ENCODE measurements at places on chromosomes 11 and 22. TPM values are rescaled to one million over a fixed set of nuclear protein-coding genes. Genes with fewer than 3 reads are reported as not detected.

DNA sequence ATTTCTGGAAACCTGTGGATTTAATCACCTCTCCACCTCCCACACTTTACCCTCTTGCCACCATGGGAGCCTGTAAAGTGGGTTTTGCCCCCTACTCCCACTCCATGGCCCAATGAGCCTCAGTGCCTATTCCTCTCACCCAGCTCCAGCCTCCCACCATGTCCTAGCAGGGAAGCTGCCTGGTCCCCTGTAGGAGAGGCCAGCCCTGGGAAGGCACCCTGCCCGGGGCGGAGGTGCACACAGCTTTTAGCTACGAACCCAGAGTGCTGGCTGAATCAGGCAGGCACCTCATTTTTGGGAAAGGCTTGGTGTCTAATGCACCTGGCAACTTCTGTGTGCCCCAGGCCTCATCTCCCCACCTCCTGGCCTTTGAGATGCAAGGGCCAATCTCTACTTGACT, 35.8 kb upstream of the ALX4 start:
- no peaks in the 10 kb centered on the region for H3K36me3 ChIP-seq
- no peaks in the 10 kb centered on the region for H3K4me1 ChIP-seq
- DNase-seq, result no peak
- no peak overlapping the region for H3K27ac ChIP-seq
- no peak overlapping the region for H3K4me3 ChIP-seq

BTG4 gene
- not detected for total RNA-seq

GRCh38 chr11:122665861-122666260, 10.3 kb downstream of the UBASH3B start:
- H3K4me3 ChIP-seq, result no peak overlapping the region
- H3K27me3 ChIP-seq, result no peaks in the 10 kb centered on the region
- DNase-seq, result no peak
- H3K36me3 ChIP-seq, result peaks cover 32% of the 10 kb centered on the region

SLC22A9 gene
- not detected for total RNA-seq

MPZL3 gene
- 28.4 TPM for total RNA-seq
